ENCODE measurements at places on chromosomes 12 and 14. TPM values are rescaled to one million over a fixed set of nuclear protein-coding genes. Genes with fewer than 3 reads are reported as not detected.

GRCh38 chr12:51407604-51408003 lies 16.4 kb upstream of the GALNT6 start:
- no peak for DNase-seq

- peak; percentile 70 for DNase-seq
Measured at GRCh38 chr14:21734457-21735074, 60.9 kb upstream of the OR4E1 start.

SOAT2 gene
- total RNA-seq = 1.2 TPM

DNA sequence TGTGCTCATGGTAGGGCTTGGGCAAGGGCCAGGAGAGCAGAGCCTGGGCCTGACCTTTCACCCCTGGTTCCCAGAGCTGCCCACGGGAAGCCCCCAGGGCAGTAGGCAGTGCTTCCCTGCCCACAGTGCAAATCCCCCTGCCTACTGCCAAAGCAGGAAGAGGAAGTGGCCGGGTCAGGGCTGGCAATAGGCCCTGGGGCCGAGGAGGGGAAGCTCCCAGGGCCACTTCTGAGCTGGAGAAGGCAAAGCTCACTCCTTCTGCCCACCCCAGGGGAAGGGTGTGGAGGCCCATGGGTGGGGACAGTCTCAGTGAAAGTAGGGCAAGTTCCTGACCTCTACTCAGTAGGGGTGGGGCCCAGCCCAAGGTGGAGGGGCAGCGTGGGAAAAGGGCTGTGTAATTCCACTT lies 5.4 kb upstream of the NR4A1 start:
- no peak for DNase-seq

- peak; percentile 56 for DNase-seq
Measured at GRCh38 chr12:130031571-130032189, 127.9 kb upstream of the TMEM132D start.

GRCh38 chr14:34099635-34100034 lies 148.8 kb upstream of the EGLN3 start:
- no peak for DNase-seq

DNA sequence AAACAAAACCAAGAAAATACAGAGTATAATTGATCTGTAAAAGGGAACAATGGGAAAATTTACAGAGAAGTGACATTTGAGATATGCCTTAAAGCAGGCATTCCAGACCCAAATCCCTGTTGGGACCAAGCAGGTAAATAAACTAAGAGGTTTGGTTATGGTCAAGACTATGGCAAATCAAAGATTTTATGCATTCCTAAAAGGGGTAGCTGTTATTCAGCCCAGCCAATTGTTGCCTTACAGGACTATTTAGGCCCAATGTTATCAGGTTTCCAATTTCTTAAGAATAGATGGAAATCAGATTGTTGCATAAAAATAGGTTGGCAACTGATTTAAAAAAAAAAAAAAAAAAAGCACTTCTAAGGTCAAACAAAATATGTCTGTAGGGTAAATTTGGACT lies 5.3 kb downstream of the DNAI7 start:
- DNase-seq = no peak

CLBA1 gene
- 1.2 TPM for total RNA-seq

ACSS3 gene
- total RNA-seq = not detected

GRCh38 chr14:58707949-58708348 lies 70.2 kb downstream of the DACT1 start:
- no peak for DNase-seq

DNA sequence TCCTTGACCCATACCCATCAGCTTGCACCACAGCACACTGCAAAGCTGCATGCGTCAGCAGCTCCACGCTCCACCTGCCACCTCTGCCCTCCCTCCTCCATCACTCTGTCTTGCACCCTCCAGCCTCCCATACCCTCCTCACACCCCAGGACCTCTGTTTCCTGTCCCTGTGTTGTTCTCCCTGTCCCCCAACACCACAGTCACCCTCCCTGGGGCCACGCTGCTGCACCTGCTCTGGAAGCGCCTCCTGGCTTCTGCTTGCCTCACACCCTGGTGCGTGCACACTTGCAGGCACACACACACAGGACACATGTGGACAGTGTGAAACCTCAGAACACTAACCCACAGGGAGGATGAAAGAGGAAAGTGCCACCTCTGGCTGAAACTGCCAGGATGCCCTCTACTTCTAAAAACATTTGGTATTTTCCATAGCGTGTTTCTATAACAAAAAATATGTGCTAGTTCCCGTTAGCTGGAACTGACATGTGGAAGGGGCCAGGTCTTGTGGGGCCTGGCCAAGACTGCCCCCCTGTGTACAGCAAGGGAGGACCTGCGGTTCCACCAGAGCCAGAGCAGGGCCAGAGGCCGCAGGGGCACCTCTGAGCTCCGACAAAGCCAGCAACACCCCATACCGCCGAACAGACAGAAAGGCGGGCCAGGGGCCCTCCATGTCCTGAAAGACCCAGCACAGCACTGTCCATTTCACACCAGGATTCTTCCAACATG lies 10.0 kb downstream of the BRF1 start:
- DNase-seq = no peak

ART4 gene
- total RNA-seq = not detected

CCND2 gene
- total RNA-seq = not detected

- DNase-seq = no peak
Measured at GRCh38 chr12:31018106-31018789, 55.4 kb upstream of the DDX11 start.

TESPA1 gene
- 24.1 TPM for total RNA-seq

GRCh38 chr12:12685305-12685704 lies 10.7 kb downstream of the GPR19 start:
- DNase-seq = no peak

DNA sequence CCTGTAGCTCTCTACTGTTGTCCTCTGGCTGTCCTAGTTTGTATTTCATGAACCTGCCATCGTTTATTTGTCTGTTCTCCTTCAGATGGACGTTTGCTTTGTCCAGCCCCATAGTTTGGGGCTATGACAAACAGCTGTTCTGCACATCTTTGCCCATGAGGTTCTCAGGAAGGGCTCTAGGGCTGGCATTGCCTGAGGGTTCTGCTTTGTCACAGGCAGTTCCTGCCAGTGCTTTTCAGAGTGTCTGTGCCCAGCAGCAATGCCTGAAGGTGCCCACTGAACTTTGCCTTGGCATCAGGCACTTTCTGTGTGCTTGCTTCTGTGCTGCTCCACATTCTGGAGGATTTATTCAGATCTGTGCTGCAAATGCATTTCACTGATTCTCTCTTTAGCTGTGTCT lies 361.3 kb downstream of the TMEM121 start:
- DNase-seq = no peak

EML1 gene
- not detected for total RNA-seq

SCNN1A gene
- total RNA-seq = 1.0 TPM

GRCh38 chr14:73714656-73715081 lies 485 bp upstream of the PNMA1 start:
- no peak for DNase-seq

DNA sequence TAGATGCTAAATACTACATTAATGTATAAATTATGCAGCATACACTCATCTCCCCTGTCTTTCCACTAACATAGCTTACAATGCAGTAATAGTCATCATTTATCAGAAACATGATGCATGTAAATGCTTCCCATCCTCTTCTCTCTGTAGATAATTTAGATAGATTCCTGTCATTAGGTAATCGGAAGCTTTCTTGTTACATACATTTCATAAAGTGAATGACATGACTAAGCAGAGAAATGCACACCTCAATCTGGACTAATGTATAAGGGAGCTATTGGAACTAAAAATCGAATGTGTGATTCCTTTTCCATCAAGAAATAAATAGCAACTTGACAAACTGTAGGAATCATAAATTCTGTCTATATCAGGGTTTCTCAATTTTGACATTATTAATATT lies 273.4 kb downstream of the RASSF9 start:
- DNase-seq = no peak

DNA sequence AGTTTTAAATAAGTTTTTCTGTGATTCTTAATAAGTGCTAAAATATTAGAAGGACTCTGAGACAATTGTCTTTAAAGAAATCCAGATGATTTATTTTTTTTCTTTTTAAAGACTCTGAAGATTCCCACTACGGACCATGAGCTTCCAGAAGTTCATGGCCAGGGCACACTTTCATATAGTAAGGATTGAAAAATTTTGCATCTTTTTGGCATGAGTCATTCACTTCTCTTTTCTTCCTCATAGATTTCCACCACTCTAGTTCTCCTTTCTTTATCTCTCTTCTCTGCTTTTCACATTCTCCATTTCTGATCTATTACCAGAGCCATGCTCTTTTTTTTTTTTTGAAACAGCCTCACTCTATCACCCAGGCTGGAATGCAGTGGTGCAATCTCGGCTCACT lies 385.8 kb downstream of the FLRT2 start:
- DNase-seq = no peak

DNA sequence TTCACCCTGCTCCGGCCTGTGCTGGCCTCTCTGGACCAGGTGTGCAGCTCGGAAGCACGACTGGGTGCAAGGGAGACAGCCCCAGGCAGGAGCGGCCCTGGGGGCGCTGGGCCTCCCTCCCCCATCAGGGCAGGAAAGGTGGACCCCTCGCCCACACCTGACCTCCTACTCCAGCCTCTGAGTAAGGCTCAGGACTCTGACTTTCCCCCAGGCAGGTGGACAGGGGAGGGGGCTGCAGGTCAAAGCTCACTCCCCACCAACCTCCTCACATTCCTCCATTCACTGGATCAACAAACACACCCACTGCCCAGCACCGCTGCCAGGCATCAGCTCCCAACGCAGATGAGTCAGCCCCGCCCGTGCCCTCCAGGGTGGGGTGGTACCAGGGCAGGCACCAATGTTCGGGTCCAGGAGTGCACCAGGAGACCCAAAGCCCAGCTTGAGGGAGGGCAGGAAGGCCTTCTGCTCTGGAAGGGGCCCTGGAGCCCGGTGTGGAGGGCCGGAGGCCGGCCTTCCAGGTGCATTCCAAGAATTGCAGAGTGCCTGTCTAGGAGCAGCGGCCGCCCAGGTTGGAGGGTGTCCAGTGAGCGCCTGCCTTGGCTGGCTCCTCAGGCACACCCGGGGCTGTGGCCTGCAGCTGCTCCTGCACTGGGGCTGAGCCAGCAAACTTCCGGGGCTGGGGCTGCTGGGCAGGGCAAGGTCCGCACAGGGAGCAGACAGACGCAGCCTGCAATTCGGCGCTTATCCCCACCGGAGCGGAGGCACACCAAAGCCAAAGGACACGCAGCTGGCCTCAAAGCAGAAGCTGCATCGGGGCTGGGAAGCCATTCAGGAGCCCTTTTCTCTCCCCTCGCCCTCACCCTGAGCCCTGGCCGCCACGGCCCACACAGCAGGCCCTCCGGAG lies 1.6 kb upstream of the INF2 start:
- DNase-seq = no peak

DNA sequence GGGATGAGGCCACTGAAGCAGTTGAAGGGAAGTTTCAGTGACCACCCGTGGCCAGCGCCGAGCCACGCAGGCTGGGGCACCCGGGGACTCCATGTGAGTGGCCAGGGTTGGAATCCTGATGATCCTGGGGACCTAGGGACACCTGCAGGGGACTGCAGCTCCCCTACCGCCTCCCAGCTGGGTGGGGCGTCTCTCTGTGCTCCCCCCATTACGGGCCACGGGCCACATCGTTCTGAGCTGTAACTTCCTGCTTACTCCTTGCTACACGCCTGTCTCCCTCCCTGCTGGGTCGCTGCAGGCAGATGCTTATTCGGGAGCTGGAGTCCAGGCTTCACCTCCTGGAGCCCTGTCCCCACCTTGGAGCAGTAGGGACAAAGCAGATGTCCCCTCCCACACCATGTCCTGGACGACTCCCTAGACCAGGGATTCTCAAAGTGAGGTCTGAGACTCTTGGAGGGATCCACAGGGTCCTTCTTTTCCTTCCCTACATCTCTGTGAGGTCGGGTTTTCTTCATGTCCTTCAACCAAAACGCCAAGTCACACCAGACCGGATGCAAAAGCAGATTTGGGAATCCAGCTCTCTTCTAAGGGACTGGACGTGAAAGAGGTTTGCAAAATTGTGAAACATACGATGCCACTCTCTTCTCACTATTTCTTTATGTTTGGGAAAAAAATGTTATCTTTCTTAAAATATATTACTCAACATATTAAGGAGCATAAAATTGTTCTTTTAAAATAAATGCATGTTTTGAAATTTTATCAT lies 85.9 kb upstream of the NCOR2 start:
- no peak for DNase-seq

GRCh38 chr12:124640056-124640455 lies 72.6 kb upstream of the NCOR2 start:
- no peak for DNase-seq
